ENCODE measurements at places on chromosomes 3 and 15.

DNA sequence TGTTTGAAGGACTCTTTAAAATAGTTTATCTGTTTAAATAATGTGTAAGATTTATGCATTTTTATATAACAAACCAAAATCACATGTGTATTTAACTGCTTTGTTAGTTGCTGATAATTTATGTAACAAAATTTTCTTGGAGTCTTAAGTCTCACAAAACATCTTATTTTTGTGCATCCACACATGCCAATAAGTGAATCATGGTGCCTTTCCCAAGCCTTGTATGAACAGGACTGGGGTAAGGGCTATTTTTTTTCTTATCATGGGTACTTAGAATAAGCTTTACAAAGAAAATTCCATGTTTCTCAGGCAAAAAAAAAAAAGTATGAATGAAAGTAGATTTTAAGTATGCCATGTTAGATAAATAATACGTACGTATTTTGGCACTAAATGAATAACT, 132.9 kb upstream of the LRRFIP2 start:
- no peak for DNase-seq

DNA sequence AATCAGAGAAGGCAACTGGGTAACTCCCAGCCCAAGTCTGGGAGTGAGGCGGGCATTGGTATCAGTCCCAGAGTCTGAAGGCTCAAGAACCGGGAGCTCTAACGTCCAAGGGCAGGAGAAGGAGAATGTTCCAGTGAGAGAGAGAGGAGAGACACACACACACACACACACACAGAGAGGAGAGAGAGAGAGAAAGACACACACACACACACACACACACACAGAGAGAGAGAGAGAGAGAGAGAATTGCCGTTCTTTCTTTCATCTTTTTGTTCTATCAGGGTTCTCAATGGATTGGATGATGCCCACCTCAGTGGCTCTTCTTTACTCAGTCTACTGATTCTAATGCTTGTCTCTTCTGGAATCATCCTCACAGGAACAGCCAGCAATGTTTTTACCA, 57.0 kb downstream of the NR1D2 start:
- DNase-seq, result no peak

- DNase-seq, result peak; percentile 73
Observed at GRCh38 chr3:98901119-98901391, 440 bp downstream of the DCBLD2 start.

DNA sequence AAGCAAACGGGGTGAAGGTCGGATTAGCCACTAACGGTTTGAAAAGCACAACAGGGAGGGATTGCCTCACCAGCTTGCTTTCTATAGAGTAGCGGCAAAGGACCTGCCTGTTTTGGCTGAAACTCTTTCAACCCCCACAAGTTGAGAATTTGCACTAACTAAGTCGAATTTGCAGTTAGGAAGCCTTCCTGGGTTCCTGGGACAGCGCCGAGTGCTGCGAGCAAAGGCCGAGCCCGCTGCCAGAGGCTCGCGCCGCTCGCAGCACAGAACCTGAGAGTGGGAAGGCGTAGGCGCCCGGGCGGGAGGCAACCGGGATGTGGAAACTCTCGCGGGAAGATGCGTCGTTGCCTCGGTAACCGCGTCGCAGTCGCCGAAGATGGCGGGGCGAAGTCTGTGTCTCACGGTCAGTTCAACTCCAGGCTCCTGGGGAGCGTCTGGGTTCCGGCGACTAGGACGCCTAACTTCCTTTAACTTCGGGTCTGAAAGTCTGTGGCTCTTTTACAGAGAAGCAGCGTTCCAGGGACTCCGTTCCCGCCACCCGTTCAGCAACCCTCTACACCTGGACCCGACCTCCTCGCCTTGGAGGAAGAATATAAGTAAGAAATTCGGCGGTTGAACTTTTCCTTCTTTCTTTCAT, at the start of gene TEX9:
TEX9 (plus strand) TSS at position 352 of the 637 bp plus-strand sequence; CDS start at position 377, 25 bp downstream.
- DNase-seq, result peak; percentile 94

- no peak for DNase-seq
Observed at GRCh38 chr3:150739200-150739863, 23.6 kb downstream of the SIAH2 start.

DNA sequence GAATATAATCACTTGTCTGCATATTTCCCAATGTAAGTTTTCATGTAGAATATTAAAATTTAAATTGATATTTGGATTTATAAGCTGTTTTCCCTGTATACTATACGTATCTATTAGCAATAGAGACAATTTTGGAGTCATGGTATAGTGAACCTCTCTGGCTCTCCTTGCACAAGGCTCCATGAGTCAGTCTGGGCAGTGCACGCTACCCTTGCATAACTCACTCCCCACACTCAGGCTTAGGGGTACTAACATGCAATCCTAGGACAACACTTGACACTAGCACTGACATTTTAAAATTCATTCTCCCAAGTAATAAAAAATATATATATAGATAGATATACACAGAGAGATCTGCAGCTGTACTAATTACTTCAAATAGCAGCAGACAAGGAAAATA, 39.2 kb downstream of the SLC24A1 start:
- no peak for DNase-seq

- DNase-seq, result no peak
Observed at GRCh38 chr15:99606646-99607045, 40.9 kb downstream of the MEF2A start.

DNA sequence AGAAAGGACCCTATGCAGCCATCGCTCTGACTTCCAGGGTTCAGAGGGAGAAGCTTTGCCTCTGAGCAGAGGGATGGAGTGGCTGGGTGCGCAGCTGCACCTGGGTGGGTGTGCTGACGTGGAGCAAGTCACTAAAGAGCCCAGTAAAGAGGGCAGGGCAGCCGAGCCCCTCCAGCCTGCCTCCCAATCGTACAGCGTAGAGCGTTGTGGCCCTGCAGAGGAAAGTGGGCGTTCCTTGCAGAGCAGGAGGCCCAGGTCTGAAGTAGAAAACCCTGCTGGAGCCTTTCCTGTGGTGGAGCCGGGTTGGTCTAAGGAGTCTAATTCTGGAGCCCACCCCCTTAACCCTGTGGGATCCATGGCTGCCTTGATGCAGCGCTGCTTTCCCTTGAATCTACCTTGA, 61.0 kb downstream of the ABTB1 start:
- no peak for DNase-seq

GRCh38 chr3:21914451-21914850, 163.4 kb upstream of the ZNF385D start:
- no peak for DNase-seq

GRCh38 chr3:97687734-97688133, 76.8 kb upstream of the ARL6 start:
- DNase-seq, result peak; percentile 47

DNA sequence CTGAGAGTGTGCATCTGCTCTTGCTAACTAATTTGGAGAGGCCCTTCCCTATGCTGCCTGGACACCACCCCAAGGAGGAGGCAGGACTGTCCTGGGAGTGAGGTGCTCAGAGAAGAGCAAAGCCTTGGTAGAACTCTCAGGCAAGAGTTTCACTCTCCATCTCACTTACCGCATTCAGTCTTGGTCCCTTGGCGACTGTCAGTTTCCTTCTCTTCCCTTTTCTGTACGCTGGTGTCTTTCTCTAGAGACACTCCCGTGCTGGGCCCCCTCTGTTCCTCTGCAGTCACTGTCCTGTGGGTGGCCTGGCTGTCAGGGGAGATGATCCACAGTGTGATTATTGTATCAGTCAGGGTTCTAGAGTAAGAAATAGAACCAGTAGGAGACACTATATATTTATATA, 44.0 kb downstream of the IDH2 start:
- DNase-seq, result no peak

DNA sequence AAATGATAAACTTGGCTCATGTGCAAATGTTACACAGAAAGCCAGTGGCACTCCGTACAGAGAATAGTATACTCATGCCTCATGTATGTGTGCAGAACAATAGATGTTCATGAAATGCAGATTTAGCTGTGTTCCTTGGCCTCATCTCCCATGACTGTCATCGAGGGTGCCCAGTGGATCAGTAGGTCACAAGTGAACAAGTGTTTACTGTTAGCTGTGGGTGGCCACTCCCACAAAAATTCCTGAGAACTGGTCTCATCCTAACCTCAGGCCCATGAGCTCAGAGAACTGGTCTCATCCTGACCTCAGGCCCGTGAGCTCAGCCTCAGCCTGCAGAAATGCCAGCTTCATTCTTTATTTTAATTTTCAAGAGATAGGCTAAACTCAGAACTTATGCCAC, 124.1 kb downstream of the GADL1 start:
- DNase-seq, result peak; percentile 61

DNA sequence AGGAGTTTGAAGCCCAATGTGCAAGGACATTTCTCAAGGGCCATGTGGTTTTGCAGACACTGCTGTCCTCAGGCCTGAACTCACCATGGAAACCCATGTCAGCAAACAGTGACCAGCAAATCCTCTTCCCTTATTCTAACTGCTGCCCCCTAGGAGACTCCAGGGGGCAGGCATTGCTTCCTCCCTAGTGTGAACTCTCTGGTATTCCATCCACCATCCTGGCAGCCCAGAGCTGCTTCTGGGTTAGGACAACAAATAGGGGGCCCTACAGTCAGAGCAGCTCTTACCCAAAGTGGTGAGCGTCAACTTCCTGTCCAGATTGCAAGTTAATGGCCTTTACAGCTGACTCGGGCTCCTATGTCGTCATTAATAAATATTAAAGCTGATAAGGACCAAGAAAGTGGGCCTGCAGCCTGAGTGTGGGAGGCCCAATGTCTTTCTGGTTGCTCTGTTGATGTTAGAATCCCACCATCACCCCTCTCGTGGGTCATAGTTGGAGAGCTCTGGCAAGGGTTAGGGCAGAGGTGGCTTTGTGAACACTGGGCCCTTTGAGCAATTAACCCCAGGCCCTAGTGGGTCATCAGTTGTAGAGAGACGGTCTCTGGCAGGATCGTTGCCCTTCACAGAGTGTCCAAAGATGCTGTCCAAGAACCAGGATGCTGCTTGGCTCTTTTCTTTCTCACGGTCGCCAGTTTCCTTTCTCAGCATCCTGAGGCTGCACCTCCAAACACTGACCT, 41.5 kb downstream of the TGM4 start:
- peak; percentile 47 for DNase-seq

DNA sequence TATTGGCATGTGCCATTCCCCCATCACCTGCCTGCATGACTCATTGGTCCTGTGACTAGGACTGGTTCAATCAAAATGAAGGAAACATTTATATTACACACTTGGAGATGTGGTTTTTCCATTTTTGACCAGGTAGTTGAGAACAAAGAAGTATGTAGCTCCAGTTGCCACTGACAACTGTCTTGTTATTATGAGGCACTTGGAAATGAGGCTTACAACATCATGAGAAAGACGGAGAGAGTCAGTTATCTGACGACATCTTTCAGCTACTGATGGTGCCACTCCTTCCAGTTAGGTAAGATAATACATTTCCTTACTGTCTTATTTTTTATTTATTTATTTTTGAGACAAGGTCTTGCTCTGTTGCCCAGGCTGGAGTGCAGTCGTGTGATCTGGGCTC, 21.8 kb upstream of the PROK2 start:
- DNase-seq, result no peak

DNA sequence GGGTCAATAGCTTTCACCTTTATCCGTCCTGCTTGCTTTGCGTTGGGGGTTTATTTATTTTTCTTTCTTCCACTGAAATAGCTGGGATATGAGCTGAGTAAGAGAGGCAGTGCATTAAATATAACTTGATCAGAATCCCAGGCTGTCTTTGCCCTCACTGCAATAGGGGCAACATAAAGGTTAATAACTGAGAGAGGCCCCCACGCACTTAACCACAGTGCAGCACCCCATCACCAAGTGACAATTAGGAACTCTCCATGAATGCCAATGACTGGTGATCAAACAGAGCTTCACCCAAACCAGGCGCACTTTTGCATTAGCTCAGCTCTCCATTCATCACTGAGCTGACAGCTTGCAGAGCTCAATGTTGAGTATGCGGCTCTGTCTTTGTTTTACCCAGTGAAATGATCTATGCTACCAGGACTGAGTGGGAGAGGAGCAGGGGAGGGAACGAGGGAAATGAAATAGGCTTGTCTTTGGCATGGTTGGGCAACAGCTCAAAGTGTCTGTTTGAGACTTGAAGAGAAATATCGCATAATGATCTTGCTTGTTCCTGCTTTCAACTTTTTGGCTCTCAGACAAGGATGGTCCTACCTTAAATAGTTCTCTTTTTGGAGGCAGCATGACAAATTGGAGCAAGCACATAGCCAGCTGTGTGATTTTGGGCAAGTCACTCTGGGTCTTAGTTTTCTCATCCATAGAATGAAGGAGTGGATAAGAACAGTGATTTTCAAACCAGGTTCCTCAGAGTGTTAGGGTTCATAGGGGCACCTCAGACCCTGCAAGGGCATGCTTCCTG, 14.5 kb upstream of the GLCE start:
- peak; percentile 59 for DNase-seq

- DNase-seq, result no peak
Observed at GRCh38 chr3:38646062-38646461, 3.4 kb downstream of the SCN5A start.

GRCh38 chr3:106403371-106404145, 534.7 kb upstream of the CBLB start:
- no peak for DNase-seq

- no peak for DNase-seq
Observed at GRCh38 chr15:62462721-62463120, 297.6 kb upstream of the C2CD4B start.

DNA sequence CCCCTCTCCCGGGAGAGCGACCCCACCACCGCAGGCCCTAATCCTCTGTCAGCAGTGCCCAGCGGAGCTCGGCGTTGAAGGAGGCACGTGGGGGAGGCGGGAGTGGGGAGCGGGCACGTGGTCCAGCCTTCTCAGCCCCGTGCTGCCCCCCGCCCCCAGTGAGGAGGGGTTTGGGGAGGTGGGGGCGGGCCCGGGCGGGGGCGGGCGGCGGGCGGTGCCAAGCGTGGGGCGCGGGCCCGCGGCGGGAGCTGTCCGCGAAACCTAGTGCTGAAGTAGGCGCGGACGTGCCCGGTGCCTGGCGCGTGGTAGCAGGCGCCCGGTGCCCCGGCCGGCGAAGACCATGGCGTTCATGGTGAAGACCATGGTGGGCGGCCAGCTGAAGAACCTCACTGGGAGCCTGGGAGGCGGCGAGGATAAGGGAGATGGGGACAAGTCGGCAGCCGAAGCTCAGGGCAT, at the start of gene CPLX3:
CPLX3 (plus strand) TSS at position 264 of the 456 bp plus-strand sequence; CDS start at position 341, 77 bp downstream.
- DNase-seq, result no peak

DNA sequence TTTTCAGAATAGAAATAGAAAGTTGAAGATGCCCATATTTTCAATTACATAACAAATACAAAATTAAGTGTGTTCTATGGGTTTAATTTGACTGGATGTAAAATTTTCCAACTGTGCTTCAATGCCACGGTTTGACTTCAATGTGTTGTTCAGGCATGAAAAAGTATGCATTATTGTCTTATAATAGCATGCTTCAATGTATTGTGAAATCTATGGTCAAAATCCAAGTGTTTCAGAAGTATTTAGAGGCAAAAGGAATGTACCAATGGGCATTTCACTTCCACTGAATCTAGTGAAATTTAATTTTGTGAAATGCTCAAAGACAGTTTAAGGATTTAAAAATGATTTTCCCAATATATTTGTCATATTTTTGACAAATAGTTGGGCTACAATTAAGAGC, 16.0 kb downstream of the NEK10 start:
- DNase-seq, result no peak

DNA sequence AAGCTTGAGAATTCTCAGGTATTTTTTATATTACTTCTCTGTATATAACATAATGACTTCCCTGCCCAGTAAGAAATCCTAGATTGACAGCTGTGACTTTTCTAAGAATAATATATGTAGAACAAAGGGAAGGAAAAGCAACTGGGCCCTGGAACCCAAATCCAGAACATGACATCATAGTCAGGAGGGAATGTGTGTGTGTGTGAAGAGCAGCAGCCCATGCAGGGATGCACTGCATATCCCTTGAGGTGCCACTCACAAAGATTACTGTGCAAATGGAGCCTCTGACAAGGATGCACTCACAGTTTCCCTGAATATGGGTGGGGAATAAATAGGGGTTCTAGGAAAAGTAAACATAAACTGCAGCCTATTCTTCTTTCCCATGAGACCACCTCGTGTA, 279.5 kb downstream of the NEK10 start:
- no peak for DNase-seq

Data from ELF-1 (cell line).